Left lobe of liver (tissue), 2 donors: ENCODE measurements at places on chromosomes 7 and 10. TPM values are rescaled to one million over a fixed set of nuclear protein-coding genes. Genes with fewer than 3 reads are reported as not detected.

DNA sequence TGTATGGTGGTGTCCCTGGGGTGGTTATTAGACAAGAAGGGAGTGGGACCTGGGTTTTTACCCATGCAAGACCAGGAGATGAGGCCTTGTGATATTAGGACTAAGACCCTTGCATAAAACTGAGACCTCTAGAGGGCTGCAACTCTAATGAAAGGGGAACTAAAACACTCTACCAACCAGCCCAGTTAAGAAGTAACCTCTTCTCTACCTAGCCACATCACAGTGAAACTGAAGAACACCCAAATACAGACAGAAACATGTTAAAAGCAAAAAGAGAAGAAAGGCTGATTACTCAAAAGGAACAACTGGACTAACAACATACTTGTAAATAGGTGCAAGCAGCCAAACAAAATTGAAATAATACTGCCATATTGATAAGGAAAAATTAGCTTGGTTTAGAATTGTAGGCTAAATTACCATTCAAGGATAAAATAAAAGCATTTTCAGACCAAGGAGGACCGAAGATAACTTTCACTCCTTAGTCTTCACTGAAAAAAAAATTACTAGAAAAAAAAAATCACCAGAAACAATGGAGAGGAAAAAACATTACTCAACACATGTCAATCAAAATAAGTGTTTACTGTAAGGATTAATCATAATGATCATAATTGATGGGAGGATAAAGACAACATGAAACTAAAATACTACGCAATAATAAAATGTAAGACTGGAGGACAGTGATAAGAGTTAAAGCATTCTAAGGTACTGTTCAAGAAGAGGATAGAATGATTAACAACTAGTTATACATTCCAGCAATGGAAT is 27.6 kb downstream of the ERLIN1 start:
- no peak for DNase-seq

ABCB8 gene
- 29.1 TPM for total RNA-seq

GRCh38 chr7:16365177-16365576 is 56.2 kb downstream of the CRPPA start:
- DNase-seq, result no peak

- no peak for DNase-seq
These were observed 1126.2 kb downstream of the TYW1 start for GRCh38 chr7:68122801-68123200.

GRCh38 chr7:127794136-127794535 is 142.1 kb downstream of the SND1 start:
- DNase-seq, result no peak

MYH16 gene
- not detected for total RNA-seq
